ENCODE measurements at places on chromosomes 1 and 21.
A peak's percentile ranks its signal among the peaks of the same experiment; 100 is the strongest.

GRCh38 chr1:233394860-233395717, 67.6 kb downstream of the MAP3K21 start:
- DNase-seq = peak; percentile 13

DNA sequence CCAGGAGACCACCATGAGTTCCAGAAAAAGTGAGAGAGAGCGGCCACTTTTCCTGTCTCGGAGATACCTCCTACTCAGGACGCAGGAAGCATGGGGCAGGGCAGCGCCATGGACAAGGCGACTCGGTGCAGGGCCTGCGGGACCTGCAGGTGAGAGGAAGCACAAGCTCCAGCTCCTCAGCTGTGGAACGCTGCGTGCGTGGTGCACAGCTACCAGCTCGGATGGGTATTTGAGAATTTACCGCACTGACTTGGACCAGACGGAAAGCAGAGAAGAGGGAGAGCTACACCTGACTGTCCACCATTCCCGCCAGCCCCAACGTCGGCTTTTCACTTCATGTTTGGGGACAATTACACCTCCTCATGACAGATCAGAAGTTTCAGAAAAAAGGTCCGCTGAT, 8.2 kb upstream of the CDK11A start:
- DNase-seq = no peak

DNA sequence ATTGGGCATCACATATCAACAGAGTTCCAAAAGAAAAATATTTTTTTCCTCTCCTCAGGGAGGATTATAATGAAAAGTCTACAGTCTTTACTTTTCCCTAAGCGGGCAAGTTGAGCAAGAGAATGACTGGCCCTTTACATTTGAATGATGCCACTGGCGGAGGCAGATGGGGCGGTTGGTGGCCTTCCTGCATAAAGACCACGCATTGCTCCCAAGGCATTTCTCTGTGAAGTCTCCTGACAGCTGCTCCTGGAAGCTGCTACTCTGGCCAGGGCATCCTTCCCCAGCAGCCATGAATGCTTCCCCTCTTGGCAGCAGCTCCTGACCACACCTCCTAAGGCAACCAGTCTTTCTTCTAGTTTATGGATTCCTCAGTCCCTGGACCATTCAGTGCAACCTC, 161.1 kb upstream of the RRP15 start:
- DNase-seq = no peak

DNA sequence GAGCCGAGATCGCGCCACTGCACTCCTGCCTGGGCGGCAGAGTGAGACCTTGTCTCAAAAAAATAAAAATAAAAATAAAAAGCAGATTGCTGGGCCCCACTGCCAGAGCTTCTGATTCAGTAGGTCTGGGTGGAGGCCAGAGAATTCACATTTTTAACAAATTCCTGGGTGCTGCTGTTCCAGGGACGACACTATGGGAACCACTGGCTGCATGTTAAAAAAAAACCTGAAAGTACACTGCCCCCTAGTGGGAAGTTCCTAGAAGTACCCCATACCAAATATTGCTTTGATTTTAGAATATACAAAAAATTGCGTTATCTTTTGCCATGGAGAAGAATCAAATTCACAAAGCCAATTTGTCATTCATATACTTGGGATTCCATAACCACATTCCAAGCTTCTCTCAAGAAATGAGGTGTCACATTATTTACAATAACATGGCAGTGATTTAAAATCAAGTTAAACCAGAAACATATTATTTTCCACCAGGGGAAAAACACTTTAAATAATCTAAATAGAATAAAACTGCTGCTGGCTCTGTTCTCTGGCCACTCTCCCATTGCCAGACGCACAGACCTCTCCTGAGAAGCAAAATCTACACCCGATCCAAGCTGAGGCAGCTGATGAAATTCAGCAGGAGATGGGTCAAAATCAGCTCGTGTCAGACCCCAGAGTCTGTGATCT, 27.4 kb downstream of the SYF2 start:
- DNase-seq = no peak

DNA sequence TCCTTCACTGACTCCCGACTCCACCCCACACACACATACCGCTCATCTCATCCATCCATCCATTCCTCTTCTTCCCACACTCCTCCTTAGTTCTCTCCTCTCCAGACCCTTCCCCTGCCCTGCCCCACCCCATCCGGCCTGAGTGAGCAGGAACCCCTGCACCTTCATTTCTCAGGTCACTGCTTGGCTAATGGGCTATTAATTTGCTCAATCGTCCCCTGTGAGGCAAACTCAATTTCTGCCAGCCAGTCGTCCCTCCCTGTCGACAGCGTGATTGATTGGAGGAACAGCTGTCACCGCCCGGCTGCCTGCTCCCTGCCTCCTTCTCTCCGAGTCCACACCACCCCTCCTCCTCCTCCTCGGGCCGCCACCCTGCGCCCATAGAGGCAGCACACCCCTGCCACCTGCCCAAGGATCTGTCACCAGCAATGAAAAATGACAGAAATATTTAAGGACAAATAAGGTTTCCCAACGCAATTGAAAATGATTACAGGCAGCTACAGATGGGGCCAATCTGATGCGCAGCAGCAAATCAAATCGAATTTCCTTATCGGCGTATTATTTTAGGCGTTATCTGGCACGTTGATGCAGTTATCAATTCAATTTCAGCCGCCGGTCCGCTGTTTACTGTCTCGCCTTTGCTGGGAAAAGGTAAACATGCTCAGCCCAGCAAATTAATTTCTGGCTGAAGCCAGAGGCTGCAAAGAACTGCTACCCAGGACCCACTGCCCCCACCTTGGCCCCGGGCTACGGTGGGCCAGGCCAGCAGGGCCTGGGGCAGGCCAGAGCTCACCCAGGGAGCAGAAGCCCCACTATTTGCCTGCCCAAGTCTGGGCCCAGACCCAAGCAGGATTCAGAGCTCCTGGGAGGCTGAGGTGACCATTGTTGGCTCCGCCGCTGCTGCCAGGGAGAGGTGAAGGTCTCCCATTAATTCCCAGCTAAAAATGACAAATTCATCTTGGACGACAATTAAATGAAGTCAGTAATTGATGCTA, 71.3 kb downstream of the TMEM53 start:
- no peak for DNase-seq

DNA sequence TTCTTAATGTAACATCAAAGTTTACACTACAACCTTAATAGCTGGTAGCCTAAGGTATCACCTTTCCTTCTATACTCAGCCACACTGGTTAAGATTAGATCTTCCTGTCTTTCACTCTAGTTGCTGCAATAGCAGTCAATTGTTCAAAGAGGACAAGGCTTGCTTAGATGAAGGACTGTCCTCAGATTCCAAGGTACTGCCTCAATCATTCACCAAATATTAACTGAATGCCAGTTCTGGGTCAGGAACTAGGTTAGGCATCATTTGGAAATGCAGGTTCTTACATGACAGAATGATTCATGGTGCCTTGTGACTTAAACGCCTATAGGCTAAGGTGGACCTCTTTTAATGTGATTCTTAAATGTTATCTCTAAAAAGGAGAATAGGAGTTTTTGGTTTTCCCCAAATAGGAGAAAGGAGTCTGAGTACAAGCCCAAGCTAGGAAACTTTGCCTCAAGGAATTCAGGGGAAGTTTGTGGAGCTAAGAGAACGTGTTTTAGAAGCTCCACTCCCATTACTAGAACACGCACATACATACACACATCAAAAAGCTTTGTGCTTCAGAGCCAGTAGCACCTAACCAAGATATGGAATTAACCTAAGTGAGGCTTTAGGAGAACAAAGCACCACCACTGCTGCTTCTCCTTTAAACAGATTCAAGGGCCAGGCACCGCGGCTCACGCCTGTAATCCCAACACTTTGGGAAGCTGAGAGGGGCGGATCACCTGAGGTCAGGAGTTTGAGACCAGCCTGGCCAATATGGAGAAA, 8.5 kb upstream of the WDR47 start:
- no peak for DNase-seq

- DNase-seq = no peak
Observed at GRCh38 chr1:151570819-151571218, 30.7 kb downstream of the TUFT1 start.

DNA sequence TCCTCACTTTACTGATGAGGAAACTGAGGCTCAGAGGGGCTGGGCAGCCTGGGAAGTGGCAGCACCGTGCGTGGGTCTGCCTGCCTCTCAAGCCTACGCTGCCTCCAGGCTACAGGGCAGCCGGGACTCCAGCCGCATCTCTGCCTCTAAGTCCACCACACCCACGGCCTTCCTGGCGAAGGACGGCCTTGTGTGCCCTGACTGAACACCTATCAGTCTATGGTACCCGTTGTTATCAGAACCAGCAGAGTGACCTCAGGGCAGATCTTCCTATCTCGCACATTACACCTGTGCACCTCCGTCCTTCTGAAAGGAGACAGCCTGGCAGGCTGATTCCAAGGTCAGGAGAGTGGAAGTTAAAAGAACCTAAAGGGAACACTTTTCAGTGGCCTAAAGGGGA, 35.7 kb upstream of the SLC30A1 start:
- DNase-seq = no peak

- no peak for DNase-seq
Observed at GRCh38 chr1:222935239-222935900, 120.5 kb downstream of the DISP1 start.

DNA sequence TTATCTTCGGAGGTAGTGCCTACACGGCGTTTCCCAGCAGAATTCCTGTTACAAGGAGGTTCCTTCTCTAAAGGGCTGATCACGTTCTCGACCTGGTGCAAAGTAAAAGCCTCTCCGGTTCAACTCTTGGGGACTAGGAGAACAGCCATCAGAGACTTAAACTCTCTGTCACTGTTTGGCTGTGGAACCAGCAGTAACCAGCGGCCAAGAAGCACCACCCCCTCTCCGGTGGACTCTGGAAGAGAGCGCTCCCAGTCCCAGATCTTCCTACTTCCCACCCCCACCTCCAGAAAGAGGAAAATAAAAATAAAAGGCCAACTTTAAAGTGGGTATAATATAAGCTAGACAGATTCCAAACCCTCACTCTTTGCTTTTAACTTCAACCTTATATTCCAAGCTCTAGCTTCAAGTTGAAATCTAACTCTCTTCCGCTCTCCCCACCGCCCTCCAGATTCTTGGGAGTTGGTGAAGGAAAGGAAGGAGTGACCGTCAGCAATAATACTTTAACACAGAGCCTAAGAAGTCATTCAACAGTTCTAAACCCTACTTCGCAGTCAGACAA, 2.9 kb downstream of the BRINP3 start:
- no peak for DNase-seq
